ENCODE measurements at places on chromosomes 4 and X.

- peak; percentile 21 for DNase-seq
Measured at GRCh38 chrX:11664211-11665167, 1.2 kb downstream of the ARHGAP6 start.

DNA sequence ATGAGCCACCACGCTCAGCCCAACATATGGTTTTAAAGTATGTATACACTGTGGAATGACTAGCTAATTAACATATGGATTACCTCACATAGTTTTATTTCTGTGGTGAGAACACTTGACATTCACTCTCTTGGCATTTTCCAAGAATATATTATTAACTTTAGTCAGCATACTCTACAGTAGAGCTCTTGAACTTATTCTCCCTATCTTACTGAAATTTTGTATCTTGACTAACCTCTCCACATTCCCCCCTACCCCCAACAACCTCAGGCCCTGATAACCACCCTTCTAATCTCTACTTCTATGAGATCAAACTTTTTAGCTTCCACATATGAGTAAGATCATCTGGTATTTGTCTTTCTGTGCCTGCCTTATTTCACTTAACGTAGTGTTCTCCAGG lies 38.6 kb upstream of the AGA start:
- no peak for DNase-seq

- no peak for DNase-seq
Measured at GRCh38 chrX:39724544-39724943, 373.2 kb downstream of the BCOR start.

DNA sequence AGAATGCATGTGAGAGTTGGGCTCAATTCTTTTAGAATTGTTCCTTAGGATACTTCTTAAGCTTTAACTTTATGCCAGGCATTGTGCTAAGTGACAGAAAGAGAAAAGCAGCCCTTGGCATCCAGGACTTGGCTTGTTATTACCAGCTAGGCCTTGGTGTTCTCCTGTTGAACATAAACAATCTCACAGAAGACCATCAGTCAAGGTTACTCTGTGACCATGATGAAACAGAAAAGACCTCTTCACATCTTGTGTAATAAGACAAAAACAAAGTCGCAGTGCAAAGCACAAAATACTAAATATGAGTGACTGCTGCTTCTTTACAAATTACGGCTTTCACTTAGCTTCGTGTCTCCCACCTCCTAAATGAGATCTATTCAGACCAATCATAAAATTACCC lies 71.6 kb downstream of the CHIC2 start:
- no peak for DNase-seq

DNA sequence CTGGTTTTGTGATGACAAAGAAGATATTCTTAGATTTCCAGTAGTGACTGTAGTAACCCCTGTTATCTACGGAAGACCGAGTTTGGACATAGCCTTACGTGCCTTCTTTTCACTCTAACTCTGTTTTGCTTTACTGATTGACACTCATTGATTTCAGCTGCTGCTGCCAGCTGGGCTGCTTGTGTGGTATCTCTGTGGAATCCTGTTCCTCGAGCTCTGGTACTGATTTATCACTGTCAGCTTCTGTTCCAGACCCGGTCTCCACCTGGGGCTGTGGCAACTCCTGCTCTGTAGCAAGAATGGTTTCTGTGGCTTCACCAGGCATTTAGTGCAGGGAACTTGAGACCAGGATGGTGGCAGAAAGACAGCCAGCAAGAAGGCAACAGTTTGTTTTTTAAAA lies 24.6 kb upstream of the LAP3 start:
- no peak for DNase-seq

DNA sequence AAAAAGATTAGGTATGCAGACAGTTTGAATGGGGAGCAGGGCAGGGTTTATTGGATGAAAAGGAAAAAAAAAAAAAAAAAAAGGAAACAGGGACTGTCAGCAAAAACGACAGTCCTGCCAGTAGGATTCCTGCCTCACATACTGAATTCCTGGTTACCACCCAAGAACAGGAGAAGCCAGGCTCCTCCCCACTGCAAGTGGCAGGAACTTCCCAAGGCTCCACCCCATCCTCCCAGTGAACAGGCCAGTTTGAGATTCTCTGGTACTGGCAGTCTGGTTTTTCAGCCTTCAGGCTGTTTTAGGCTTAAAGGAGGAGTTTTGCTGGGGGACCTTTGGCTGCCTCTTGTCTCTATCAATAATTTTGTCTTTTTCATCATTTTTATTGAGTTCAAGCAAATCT lies 360.0 kb upstream of the CXorf51A start:
- no peak for DNase-seq
